Astrocyte (in vitro differentiated cells and primary cell): ENCODE measurements at places on chromosomes 5 and 9.

- DNase-seq, result no peak
Observed at GRCh38 chr5:136062366-136063274, 33.8 kb downstream of the TGFBI start.

DNA sequence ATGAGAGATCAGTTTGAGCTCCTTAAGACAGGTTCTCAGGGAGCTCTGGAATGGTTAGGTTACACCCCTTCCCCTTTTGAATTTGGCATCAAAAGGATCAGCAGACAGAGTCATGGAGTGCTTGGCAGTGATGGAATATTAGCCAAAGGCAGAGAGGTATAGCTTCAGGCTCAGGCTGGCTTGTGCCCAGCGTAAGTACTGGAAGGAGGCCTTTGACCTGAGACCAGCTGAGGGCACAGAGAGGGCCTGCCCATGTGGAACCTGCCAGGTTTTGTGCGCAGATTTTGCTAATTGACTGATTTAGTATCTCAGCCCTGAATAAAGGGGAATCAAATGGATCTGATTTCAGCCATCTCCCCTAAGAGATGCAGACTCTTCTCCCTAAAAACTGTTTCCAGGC, 81.5 kb downstream of the RGS3 start:
- no peak for DNase-seq

GRCh38 chr5:167754501-167755021, 536.9 kb upstream of the WWC1 start:
- peak; percentile 81 for DNase-seq

DNA sequence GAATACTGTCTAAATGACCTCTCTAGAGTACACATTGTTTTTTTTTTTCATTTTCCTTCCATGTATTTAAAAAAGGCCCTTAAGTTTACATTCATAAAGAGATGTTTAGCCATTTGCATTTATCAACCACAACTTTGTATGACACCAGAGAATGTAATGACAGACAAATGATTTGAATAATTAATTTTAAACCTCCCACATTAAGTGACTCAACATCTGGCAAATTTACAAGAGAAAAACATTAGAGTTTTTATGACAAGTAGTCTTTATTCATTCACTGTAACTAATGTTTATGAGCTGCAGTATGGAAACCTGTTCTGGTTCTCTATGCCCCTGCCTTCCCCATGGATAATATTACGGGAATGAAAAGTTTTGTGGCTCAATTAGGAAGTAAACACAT, 1093.8 kb upstream of the CDH9 start:
- DNase-seq, result no peak

- peak; percentile 28 for DNase-seq
Observed at GRCh38 chr9:12916042-12916441, 141.2 kb downstream of the LURAP1L start.

DNA sequence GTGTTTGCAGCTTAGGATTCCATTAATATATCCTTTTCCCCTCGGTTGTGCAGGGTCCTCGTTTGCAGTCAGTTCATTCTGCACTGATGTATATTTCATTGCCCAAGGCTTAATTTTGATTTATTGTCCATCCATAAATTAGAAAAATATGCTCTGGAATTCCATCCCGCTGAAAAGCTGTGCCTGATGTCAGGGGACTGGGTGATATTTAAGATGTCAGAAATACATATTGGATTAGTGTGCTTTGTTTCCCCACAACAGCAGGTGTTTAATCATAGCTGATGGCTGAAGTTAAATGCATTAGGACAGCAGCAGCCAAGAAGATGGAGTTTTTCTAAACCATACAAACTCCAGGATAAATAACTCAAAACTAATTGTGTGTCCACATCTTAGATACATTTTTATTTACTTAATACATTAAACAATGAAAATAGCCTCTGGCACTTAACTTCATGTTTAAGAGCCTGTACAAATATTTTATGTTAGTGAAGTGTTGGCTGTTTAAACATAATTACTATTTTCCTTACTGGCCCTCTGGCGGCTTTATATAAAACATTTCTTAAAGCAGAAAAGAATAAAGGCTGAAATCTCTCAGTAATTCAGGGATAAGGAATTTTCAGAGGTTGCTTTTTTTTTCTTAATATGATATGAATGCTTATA, 170.4 kb upstream of the TBCA start:
- no peak for DNase-seq

- no peak for DNase-seq
Observed at GRCh38 chr5:109483395-109483971, 73.7 kb upstream of the PJA2 start.

GRCh38 chr5:8905021-8905420, 640.9 kb downstream of the SEMA5A start:
- peak; percentile 57 for DNase-seq

- DNase-seq, result peak; percentile 41
Observed at GRCh38 chr9:95286151-95286550, 31.4 kb downstream of the FANCC start.

GRCh38 chr9:8486095-8486494, 686.5 kb upstream of the DMAC1 start:
- DNase-seq, result peak; percentile 3

DNA sequence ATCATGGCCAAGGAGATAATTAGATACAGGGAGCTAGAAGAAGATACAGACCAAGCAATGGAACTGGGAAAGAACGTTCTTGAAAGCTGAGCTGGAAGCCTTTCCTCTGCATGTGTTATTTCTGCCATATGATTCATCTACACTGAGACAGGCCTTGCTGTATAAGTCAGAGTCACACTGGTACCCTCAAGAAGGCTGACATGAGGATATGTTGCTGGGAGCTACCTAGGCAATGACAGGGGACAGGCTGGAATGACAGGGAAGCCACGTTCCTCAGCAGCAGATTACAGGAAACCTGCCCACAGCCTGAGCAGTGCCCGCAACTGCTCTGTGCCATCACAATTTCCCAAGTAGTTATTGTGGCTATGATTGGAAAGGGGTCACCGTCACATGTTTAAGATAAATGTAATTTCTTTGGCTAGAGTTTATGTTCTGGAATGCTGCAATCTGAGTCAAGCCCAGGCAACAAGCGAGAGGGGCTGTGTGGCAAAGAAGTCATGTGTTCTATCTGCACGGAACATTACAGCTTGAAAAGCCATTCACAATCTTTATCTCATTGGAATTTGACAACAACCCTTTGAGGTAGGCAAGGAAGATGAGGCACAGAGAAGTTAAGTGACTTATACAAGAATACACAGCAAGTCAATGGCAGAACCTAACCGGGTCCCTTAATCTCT, 108.2 kb downstream of the TTLL11 start:
- peak; percentile 92 for DNase-seq

GRCh38 chr5:60820593-60821487, 23.2 kb downstream of the ELOVL7 start:
- no peak for DNase-seq

- DNase-seq, result no peak
Observed at GRCh38 chr9:8917956-8918739, 1118.6 kb upstream of the DMAC1 start.

- no peak for DNase-seq
Observed at GRCh38 chr9:88243736-88244135, 105.5 kb upstream of the SPATA31C2 start.

GRCh38 chr9:1156794-1157550, 106.8 kb downstream of the DMRT2 start:
- DNase-seq, result no peak

- no peak for DNase-seq
Observed at GRCh38 chr9:78463750-78464149, 166.8 kb downstream of the PSAT1 start.

- peak; percentile 98 for DNase-seq
Observed at GRCh38 chr9:77712533-77713130, 64.5 kb upstream of the GNA14 start.

- DNase-seq, result no peak
Observed at GRCh38 chr5:89397096-89397495, 514.1 kb upstream of the MEF2C start.

GRCh38 chr5:89327608-89328007, 444.6 kb upstream of the MEF2C start:
- DNase-seq, result no peak

DNA sequence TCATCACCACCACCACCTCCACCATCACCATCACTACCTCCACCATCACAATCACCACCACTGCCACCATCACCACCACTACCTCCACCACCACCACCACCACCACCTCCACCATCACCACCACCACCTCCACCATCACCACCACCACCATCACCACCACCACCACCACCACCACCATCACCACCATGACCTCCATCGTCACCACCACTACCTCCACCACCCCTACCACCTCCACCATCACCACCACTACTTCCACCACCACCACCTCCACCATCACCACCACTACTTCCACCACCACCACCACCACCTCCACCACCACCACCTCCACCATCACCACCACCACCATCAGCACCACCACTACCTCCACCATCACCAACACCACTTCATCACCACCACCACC, 23.5 kb upstream of the ADCY2 start:
- DNase-seq, result no peak

GRCh38 chr9:113682297-113682771, 193.8 kb upstream of the ZNF618 start:
- DNase-seq, result peak; percentile 60

DNA sequence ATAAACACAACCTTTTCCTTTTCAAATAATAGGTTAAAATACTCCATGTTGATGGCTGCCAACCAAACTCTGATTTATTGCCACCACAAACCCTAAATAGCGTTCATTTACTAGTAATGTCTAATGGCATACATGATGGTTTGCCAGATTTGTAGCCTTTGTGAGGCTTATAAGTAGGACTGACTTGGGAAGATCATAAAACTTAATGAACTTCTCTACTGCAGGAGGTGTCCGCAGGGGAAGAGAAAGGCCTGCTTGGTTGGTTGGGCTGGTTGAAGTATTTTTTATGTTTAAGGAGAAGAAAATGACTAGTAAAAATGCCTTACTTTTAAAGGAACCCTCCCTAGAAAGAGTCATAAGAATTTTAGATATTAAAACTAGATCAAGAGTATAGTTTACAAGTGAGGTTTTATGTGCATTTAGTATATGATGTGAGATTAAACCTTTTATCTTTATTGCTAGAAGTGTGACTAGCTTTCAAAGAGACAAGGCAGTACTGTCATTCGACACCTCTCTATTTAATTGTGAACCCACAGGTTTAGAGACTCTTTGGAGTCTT, 5.0 kb downstream of the PBX3 start:
- no peak for DNase-seq

DNA sequence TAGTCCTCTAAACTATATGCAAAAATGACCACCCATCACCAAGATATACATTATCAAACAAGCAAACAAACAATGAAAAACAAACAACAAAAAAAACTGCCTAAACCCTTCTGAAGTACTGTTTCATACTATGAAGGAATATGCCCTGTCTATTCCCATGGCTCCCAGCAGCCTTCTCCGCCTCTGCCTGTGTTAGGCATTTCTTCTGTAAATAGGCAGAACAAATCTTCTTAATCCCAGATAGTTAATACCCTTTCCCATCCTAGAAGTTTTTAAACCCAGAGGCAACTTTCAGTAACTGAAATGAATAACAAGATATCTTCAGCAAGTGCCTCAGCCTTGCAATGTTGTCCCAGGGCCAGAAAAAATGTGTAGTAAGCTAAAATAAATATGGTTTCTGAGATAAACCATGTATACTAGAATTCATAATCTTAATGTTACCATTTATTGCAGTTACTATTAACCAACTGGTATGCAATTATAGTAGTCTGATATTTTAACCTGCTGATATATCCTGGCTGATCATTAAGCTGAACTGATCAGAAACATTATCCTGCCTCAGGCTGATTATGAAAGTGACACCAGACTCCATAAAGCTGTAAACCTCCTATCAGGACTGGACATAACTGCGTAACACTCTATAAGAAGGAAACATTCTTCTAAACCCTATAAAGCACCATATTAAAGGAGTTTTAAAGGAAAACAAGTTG, 68.5 kb downstream of the ANKRD31 start:
- DNase-seq, result no peak

GRCh38 chr9:127162046-127162863, 39.8 kb upstream of the ANGPTL2 start:
- DNase-seq, result no peak

- DNase-seq, result no peak
Observed at GRCh38 chr5:5140479-5141338, 579 bp downstream of the ADAMTS16 start.

- DNase-seq, result no peak
Observed at GRCh38 chr9:114898741-114899140, 31.6 kb downstream of the TNFSF8 start.

DNA sequence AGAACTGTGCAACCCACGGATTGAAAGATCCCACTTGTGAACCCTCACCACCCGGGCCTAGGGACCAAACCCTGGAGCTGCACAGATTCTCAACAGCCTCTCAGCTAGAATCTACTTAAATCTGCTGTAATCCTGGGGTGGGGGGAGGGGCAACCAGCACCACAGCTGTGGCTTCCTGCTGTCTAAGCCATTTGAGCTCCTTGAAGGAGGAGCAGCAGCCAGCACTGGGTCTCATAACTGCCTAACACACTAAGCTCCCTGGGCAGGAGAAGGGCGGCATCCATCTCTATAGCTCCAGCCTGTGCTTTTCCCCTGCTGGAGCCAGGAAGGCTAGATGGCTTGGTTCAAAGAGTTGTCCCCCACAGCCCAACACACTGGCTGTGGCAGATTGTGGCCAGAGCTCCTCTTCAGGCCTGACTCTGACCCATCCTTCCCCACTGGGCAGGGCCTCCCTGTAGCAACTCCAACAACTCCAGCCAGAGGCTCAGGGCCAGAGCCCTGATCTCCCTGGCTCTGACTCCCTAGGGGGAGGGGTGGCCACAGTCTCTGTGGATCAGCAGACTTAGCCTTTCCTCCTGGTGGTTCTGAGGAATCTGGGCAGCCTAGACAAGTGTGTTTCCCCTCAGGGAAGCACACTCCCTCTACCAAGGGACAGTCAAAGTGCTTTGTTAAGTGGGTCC, 72.0 kb upstream of the C9orf72 start:
- no peak for DNase-seq

- DNase-seq, result no peak
Observed at GRCh38 chr5:95649842-95650620, 3.5 kb downstream of the RFESD start.

DNA sequence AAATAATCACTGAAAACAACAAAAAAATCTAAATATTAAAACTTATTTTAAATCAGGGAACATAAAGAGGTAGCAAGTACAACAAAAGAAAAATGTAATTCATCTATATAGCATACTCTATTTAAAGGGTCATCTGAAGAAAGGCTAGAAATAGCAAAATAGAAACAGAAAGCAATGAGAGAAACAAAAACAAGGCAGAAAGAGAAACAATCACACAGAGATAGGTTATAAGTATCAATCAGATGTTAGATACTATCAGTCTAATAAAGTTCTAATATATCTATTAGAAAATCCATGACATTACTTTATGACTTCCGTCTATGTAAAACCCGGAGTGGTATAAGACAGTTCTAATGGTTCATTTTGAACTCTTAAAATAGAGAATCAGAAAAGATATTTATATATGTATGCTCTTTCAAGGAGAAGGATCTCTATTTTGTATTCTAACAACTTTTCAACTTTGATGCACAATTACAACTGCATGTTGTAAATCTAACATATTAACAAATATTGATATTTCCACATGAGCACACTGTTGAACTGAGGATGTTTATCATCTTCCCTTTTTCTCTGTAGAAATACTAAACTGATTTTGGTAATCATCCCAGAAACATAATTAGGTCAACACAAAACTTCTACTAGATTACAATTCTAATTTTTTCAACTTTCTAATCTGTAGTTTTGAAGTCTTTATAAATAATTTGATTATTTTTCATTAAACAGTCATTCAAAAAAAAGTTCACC, 15.8 kb downstream of the RICTOR start:
- no peak for DNase-seq
